ENCODE measurements at places on chromosomes 13 and 19. TPM values are rescaled to one million over a fixed set of nuclear protein-coding genes. Genes with fewer than 3 reads are reported as not detected.

DNA sequence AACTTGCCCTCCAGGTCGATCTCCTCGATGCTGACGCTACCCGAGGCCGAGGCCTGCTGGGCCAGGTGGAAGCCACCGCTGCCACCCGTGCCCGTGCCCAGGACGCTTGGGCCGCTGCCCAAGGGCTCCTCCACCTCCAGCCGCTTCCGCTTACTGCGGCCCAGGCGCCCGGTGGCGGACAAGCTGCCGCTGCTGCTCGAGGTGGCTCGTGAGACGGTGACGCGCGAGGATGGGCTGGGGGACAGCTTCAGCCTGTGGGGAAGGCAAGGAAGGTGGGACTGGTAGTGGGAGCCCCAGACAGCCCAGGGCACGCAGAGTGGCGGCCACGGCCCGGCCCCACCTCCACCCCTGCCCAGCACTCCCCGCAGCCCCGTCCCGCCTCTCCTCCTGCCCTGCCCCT, 6.5 kb upstream of the TIMM13 start:
- no peak overlapping the region for H3K27ac ChIP-seq
- no peak for DNase-seq
- H3K4me3 ChIP-seq: no peak overlapping the region
- peaks cover 9% of the 10 kb centered on the region for H3K27me3 ChIP-seq
- H3K4me1 ChIP-seq: no peaks in the 10 kb centered on the region

GRCh38 chr19:28836421-28836820, 376.5 kb downstream of the UQCRFS1 start:
- no peak overlapping the region for H3K27ac ChIP-seq
- DNase-seq: no peak
- H3K27me3 ChIP-seq: peaks cover 1% of the 10 kb centered on the region
- no peaks in the 10 kb centered on the region for H3K4me1 ChIP-seq
- no peaks in the 10 kb centered on the region for H3K36me3 ChIP-seq
- H3K4me3 ChIP-seq: no peak overlapping the region

- H3K27me3 ChIP-seq: peaks cover 5% of the 10 kb centered on the region
- H3K27ac ChIP-seq: no peak overlapping the region
- H3K36me3 ChIP-seq: peaks cover 26% of the 10 kb centered on the region
- no peak overlapping the region for H3K4me3 ChIP-seq
- no peak for DNase-seq
Observed at GRCh38 chr13:42101821-42102585, 53.6 kb downstream of the DGKH start.

DNA sequence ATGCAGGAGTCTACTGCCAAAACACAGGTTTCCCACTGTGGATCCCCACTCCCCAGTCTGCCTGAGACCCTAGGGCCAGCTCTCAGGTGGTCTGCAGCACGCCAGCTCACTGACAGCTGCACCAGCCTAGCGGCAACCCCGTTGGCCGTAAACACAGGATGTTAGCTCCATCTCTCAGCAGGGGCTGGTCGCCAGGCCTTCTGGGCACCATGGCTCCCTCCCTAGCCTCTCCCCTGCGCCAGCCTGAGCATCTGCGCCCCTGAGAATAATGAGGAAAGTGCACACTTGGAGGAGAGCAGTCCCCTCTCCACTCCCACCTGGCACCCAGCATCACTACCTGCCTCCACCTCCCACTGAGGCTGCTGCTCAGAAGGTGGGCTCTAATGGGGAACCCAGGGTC, 20.8 kb upstream of the EPHX3 start:
- H3K4me1 ChIP-seq: peaks cover 4% of the 10 kb centered on the region
- DNase-seq: no peak
- peaks cover 10% of the 10 kb centered on the region for H3K27me3 ChIP-seq
- peaks cover 52% of the 10 kb centered on the region for H3K36me3 ChIP-seq

GRCh38 chr13:70623239-70623638, 515.0 kb upstream of the KLHL1 start:
- H3K4me3 ChIP-seq: no peak overlapping the region
- no peaks in the 10 kb centered on the region for H3K36me3 ChIP-seq
- DNase-seq: no peak
- H3K4me1 ChIP-seq: no peaks in the 10 kb centered on the region
- H3K27ac ChIP-seq: no peak overlapping the region

DNA sequence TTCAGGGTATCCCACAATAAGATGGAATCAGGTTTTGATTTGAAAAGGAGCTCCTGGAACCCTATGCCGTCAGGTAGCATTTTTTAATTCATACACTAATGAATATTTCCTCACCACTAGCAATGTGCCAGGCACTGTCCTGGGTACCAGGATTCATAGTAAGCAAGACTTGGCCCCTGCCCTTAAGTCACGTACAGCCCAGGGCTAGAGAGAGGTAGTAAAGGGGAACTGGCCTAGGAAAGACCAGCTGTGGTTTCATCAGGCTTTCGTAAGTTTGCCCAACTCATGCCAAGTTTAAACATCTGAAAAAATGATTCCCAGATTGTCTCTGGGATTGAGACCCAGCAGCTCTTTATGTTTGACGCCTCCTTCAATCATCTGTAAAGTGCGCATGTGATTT, 45.9 kb upstream of the AMER2 start:
- peaks cover 2% of the 10 kb centered on the region for H3K27me3 ChIP-seq
- no peaks in the 10 kb centered on the region for H3K36me3 ChIP-seq
- no peaks in the 10 kb centered on the region for H3K4me1 ChIP-seq
- H3K27ac ChIP-seq: no peak overlapping the region

DNA sequence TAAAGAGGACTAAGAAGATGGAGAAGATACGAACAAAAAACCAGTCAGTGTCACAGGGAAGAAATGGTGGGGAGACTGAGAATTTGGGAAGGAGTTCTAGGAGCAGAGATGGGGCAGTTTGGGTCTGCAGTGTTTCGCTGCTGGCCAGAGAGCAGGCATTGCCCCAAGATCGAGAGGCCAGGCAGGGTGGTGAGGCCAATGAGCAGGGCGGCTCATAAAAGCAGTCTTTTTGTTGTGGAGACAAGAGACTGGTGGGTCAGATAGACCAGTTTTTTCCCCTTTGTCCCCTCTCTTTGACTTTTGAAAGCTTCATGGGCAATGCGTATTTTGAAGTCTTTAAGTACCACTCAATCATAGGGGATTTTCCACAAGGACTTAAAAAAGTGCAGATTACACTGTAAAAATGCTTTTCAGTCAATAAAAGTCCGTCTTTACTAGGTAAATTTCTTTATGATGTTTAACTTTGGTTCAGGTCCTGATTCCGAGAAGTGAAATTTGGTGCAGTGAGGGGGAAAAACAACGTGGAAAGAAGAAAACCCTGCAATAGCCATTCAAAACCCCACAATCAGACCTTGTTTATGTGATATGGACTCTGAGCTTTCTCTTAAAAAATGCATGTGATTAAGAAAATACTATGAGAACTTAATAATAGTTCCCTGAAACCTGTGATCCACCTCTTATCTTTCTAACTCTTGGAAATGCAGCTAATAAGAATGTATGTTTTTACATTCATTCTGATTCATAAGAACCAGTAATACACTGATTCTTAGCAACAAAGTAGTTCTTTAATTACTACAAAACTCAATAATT, 338.9 kb downstream of the KLF5 start:
- H3K4me1 ChIP-seq: no peaks in the 10 kb centered on the region
- DNase-seq: no peak
- no peak overlapping the region for H3K4me3 ChIP-seq
- no peaks in the 10 kb centered on the region for H3K36me3 ChIP-seq
- H3K27me3 ChIP-seq: peaks cover 4% of the 10 kb centered on the region

- H3K36me3 ChIP-seq: peaks cover 18% of the 10 kb centered on the region
- H3K27ac ChIP-seq: no peak within 1 kb of the TSS
Observed at GRCh38 chr19:47419030-47419783, at the start of gene MEIS3. TSS of gene MEIS3 (minus strand) at chr19:47419527. CDS start at chr19:47419081, 446 bp downstream.

GRCh38 chr19:32540621-32541020, 40.4 kb upstream of the PDCD5 start:
- H3K4me1 ChIP-seq: peaks cover 16% of the 10 kb centered on the region
- no peak overlapping the region for H3K4me3 ChIP-seq
- no peak overlapping the region for H3K27ac ChIP-seq
- H3K27me3 ChIP-seq: peaks cover 9% of the 10 kb centered on the region
- H3K36me3 ChIP-seq: no peaks in the 10 kb centered on the region
- no peak for DNase-seq

DNA sequence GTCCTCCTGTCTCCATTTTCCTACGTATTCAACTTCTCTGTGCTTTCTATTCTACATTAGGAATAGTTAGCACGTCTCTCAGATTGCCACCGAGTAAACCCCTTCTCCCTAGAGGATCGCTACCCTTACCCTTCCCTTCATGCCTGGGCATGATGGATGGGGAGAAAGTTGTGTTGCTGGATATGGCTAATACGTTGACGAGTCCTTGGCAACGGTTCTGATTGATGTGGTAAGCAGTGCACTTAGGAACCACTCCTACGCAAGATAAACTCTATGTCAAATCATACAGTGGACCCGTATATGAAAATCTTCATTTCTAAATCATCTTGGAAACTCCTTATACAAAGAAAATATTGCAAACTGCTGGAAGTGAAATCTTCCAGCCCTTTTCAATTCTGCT, 224.5 kb downstream of the EFNB2 start:
- no peak for DNase-seq
- H3K36me3 ChIP-seq: no peaks in the 10 kb centered on the region
- H3K4me1 ChIP-seq: peaks cover 8% of the 10 kb centered on the region
- no peak overlapping the region for H3K4me3 ChIP-seq

LRRC8E gene
- 0.08 TPM for total RNA-seq

FGF22 gene
- total RNA-seq: not detected

GPR12 gene
- not detected for total RNA-seq

Data from endothelial cell (in vitro differentiated cells).